Spinal cord (tissue), 10 donors: ENCODE measurements at places on chromosomes 11 and 22. TPM values are rescaled to one million over a fixed set of nuclear protein-coding genes. Genes with fewer than 3 reads are reported as not detected.
A peak's percentile ranks its signal among the peaks of the same experiment; 100 is the strongest.

DNA sequence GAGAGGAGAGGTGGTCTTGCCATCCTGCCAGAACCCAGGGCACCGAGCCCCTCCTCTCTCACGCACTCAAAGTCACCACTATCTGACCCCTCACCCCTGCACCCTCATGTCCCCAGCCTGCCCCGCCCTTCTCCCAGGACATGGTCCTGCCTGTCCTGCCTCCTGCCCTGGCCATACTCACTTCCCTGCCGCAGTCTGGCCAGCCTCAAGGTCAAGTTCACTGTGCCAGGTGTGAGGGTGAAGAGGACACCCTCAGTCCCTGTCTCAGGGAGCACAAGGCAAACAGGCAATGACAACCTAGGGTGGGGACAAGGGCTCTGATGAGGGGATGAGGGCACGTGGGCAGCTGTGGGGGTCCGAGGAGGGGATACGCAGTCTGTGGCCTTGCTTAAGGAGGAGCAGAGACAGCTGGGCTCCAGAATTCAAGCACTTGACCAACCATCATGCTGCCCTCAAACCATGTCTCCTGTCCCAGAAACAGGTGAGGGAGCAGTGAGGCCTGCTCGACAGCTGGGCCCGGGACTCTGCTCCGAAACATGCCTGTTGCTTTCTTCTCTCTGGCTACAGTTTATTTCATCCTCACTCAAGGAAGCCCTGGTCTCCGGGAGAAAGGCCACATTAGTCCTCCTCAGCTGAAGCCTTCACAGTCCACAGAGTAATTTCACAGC is 36.6 kb downstream of the PDGFB start:
- no peak overlapping the region for H3K27ac ChIP-seq
- no peaks in the 10 kb centered on the region for H3K4me1 ChIP-seq
- no peak overlapping the region for H3K4me3 ChIP-seq
- DNase-seq, result no peak

FIBIN gene
- 97.6 TPM for polyA plus RNA-seq

DNA sequence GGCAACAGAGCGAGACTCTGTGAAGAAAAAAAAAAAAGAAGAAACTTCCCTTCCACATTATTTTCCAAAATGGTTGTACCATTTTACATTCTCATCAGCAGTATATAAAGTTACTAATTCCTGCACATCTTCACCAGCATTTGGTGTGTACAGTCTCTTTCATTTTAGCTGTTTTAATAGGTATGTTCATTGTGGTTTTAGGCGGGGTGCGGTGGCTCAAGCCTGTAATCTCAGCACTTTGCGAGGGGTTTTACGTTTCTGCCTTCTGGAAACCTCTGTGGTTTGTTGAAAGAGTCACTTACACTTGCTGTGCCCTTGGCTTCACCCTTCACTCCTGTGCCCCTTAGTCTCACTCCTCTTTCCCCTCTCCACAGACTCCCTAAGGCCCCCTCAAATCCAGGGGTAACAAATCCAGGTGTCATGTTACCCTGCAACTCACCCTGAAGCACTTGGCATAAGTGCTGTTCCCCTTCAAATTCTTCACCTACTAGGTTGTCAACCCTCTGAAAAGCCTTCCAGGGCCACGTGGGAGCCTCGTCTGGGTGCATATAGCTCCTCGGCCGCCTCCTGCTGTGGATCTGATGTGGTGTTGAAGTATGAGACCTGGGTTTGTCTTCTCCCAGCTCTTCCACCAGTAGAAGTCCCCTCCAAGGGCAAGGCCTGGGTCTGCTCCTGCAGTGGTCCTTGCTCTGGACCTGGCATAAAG is 20.8 kb downstream of the TOB2 start:
- H3K4me1 ChIP-seq, result peaks cover 14% of the 10 kb centered on the region
- no peak overlapping the region for H3K4me3 ChIP-seq
- peaks cover 49% of the 10 kb centered on the region for H3K36me3 ChIP-seq
- H3K27me3 ChIP-seq, result no peaks in the 10 kb centered on the region
- no peak for DNase-seq

DNA sequence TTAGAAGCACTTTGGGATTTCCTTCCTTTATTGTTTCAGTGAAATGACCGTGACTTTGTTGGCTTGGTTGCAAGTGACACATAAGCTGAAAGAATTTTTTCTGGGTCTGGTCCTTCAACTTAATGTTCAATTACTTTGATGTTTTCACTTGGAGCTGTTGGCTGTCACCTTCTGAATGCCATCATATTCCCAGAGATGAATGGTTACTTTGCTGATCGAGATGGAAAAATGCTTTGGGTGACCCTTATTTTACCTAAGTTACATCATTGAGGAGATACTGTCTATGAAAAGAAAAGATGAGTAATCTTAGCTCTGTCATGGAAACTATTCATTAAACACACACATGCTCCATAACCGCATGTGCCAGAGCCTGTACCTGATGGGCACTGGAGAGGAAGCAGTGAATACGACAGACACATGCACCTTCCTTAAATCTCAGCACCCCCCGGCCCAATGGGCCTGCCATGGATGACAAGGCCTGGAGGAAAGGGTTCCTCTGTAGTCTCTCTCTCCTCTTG is 76.9 kb downstream of the TENM4 start:
- no peak overlapping the region for H3K4me3 ChIP-seq
- no peaks in the 10 kb centered on the region for H3K36me3 ChIP-seq
- H3K4me1 ChIP-seq, result no peaks in the 10 kb centered on the region
- no peaks in the 10 kb centered on the region for H3K27me3 ChIP-seq

DNA sequence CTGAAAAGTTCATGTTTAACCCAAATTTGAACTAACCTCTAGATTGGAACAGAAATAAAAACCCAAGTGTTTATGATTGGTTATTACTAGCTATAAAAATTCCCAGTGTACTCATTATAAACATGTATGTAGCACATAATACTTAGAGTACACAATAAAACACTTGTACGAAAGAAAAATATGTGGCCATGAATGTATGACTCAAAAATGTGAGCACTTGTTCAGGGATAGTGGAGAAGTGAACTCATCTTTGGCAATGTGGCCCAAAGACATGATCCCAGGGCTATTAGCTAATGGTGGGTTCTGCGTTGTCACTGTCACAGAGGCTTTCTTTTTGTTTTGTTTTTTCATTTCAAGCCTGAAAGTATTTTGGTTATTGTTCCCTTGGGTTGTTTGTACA is 72.0 kb downstream of the PPFIBP2 start:
- no peak overlapping the region for H3K4me3 ChIP-seq
- H3K27me3 ChIP-seq, result no peaks in the 10 kb centered on the region
- no peak for DNase-seq
- H3K36me3 ChIP-seq, result no peaks in the 10 kb centered on the region
- H3K27ac ChIP-seq, result no peak overlapping the region
- no peaks in the 10 kb centered on the region for H3K4me1 ChIP-seq

- peaks cover 99% of the 10 kb centered on the region for H3K36me3 ChIP-seq
- H3K27ac ChIP-seq, result no peak overlapping the region
- DNase-seq, result no peak
- no peak overlapping the region for H3K4me3 ChIP-seq
Measured at GRCh38 chr22:29332886-29333496, 17.5 kb upstream of the RASL10A start.

DNA sequence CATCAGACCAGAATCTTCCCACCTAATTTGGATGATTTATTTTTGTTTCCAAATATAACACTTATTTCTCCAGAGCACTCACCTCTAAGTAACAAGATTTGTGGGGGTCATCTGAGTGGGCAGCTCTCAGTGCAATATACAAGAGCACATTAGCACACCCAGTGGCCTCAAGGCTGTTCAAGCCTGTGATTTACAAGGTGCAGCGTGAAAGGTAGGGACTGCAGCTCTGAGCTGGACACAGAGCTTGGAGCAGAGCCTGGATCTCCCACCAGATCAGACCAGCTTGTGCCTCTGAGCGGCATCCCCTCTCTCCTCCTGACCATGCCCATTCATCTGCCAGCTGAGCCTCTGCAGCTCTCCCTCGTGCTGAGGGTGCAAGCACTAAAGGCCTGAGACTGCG is 323.3 kb upstream of the ZC3H12C start:
- no peak overlapping the region for H3K4me3 ChIP-seq
- H3K4me1 ChIP-seq, result no peaks in the 10 kb centered on the region
- peak; percentile 15 for DNase-seq
- H3K27me3 ChIP-seq, result no peaks in the 10 kb centered on the region

DNA sequence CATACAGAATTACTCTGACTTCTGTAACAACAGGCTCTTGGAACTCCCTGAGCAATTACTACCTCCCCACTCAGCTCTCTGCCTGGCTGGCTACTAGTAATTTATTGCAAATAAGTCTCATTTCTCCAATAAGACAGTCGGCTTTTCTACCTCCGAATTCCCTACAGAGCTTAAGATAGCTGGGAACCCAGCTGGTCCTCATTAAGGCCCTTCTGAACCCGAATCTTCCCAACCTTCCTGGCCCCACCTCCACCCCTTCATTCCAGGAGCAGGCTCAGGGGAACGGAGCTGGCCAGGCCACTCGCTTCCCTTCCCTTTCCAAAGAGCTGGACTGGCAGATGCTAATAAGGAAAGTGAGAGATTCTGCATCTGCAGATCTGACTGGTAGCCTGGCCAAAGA is 21.6 kb downstream of the TMPRSS5 start:
- H3K36me3 ChIP-seq, result peaks cover 3% of the 10 kb centered on the region
- no peak for DNase-seq
- H3K4me3 ChIP-seq, result no peak overlapping the region
- no peaks in the 10 kb centered on the region for H3K27me3 ChIP-seq

DNA sequence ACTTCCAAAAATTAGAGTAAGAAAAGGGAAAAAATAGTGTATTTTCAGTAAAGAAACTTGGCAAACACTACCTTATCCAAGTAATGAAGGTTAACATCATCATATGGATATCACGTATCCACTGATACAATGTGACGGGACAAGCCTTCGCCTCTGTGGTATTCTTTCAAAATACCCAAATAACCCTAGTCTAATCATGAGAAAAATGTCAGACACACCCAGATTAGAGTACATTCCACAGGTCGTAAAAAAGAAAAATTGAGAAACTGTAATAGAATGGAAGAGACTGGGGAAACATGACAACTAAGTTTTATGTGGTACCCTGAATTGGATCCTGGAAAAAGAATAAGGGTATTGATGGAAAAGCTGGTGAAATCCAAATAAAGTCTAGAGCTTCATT is 48.9 kb downstream of the NARS2 start:
- H3K27me3 ChIP-seq, result no peaks in the 10 kb centered on the region
- no peak for DNase-seq
- no peak overlapping the region for H3K27ac ChIP-seq
- H3K4me3 ChIP-seq, result no peak overlapping the region
- H3K4me1 ChIP-seq, result no peaks in the 10 kb centered on the region
